Amniotic epithelial cell (primary cell): ENCODE measurements at places on chromosomes 1 and 21.
A peak's percentile ranks its signal among the peaks of the same experiment; 100 is the strongest.

GRCh38 chr1:193569096-193569982, 382.9 kb upstream of the B3GALT2 start:
- DNase-seq = peak; percentile 92

DNA sequence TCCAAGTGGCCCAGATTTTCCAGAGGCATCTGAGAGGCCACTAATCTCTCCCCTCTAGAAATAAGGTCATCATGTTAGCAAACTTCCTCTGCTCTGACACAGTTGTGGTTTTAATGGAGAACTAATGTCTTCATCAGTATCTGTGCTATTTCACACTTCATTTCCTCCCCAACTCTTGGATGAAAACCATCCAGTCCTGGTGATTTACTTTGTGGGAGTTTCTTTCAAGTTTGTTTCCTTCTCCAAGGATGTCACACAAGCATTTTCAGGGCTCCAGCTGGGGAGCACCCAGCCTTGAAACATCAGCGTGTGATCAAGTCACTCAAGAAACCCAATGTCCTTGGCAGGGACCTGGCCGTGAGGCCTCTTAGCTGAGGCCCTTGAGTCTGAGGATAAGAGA, 38.8 kb downstream of the TBX15 start:
- DNase-seq = peak; percentile 17

- no peak for DNase-seq
Observed at GRCh38 chr1:54710434-54710833, 5.2 kb upstream of the TTC4 start.

- DNase-seq = no peak
Observed at GRCh38 chr21:31558189-31558961, 101.1 kb upstream of the SOD1 start.

GRCh38 chr1:182229921-182230491, 161.6 kb downstream of the GLUL start:
- DNase-seq = no peak

DNA sequence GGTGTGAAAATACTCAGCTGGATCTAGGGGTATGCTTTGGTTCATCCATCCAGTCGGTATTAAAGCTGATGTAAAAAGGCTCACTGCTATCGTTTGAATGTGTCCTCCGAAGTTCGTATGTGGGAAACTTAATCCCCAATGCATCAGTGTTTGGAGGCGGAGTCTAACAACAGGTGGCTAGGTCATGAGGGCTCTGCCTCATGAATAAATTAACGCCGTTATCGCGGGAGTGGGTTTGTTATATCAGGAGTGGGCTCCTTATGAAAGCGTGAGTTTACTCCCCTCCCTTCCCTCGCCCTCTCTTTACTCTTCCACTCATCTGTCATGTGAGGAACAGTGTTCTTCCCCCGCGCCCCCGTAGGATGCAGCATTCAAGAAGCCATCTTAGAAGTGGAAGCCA, 48.9 kb upstream of the ZNF281 start:
- no peak for DNase-seq

DNA sequence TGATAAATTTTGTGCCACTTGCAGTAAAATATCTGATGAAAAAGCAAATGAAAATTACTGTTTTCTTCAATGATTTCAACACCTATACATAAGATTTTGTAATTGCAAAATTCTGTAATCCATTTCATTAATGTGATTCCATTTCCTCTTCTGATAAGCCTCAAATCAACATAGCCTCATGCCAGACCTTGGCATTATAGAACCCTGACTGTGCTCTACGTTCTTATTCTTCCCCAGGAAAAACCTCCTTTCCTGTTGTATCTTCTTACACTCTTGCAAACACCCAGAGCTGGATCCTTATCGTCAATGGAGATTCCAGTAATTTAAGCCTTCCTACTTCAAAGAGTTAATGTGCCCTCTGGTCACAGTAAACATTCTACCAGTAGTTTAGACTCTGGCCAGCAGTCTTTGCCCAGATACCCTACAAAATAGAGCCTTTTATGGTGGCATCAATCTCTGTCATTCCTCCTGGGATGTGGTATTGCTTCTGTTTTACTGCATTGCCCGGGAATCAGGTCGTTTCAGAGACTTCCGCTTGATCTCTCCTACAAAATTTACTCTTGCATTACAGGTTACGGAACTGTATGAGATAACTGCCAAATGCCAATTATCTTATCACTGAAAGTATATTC, 48.5 kb upstream of the CHRM3 start:
- no peak for DNase-seq

DNA sequence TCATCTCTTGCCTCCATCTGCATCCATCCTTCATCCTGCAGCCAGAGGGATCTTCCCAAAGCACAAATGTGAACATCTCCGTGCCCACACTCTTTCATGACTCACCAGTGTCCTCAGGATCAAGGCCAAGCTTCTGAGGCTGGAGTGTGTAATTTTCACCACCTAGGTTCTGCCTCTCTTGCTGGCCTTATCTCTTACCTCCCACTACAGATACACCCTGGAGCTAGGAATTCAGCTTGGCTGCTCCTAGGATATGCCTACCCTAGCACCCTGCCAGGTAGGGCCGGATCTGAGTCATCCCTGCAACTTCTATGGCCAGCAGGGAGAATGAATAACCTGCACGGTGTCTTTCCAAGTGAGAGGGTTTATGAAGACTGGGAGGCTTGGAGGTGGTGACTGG, 208.7 kb upstream of the CSF3R start:
- no peak for DNase-seq

DNA sequence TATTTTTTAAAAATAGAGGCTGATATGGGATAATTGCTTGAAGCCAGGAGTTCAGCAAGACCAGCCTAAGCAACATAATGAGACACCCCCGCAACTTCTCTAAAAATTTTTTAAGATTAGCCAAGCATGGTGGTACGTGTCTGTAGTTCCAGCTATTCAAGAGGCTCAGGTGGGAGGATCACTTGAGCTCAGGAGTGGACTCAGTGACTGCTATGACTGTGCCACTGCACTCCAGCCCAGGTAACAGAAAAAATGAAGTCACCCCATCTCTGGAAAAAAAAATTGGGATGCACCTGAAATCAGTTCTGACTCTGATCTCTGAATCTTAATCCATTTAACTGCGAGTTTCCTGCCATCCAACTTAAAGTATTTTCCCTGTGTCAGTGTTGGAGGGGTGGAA, 124.2 kb downstream of the MRPS6 start:
- DNase-seq = no peak

- DNase-seq = no peak
Observed at GRCh38 chr1:170567214-170567613, 35.2 kb downstream of the GORAB start.

GRCh38 chr1:25620211-25620610, 3.6 kb downstream of the MAN1C1 start:
- DNase-seq = no peak

- DNase-seq = peak; percentile 10
Observed at GRCh38 chr1:233005703-233006102, 55.3 kb downstream of the NTPCR start.

- no peak for DNase-seq
Observed at GRCh38 chr1:52683367-52683940, 14.7 kb downstream of the COA7 start.

GRCh38 chr1:76080552-76081079, 6.1 kb downstream of the ST6GALNAC3 start:
- no peak for DNase-seq

- no peak for DNase-seq
Observed at GRCh38 chr1:46530791-46531409, 20.5 kb downstream of the KNCN start.

DNA sequence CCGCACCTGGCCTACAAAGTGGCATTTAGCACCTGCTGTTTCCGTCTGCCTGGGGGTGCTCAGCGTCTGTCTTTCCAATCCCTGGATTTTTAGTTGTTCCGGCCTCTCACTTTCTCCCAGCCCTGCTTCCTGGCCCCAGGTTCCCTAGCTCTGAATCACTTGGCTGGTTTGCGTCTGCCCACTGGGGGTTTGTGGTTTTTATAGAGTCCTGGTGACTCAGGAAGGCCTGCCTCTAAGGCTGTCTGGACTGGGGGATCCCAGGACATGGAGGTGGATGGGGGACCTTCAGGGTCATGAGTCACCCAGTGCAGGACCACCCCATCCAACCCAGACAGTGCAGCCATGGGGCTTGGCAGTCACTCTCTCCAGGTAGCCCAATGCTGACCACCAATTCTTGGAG, 53.5 kb downstream of the MRPL37 start:
- DNase-seq = peak; percentile 91

DNA sequence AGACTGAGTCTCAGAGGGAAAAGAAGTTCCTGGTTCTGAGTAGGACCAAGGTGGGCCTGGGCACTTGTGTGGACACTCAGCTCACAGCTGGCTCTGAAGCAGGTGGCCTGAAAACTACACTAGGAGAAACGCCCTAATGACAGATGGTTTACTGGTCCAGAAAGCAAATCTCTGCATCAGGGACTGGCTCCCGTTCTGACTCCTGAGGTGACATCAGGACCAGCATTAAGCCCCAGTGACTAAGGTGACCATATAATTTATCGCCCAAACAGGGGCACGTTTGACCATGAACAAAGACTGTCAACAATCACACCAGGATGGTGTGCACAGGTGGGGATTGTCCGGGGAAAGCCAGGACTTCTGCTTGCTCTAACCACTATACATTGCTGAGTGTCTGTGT, 12.2 kb upstream of the CD34 start:
- DNase-seq = no peak

- no peak for DNase-seq
Observed at GRCh38 chr1:174408146-174408545, 39.6 kb upstream of the GPR52 start.

- DNase-seq = peak; percentile 9
Observed at GRCh38 chr1:10347109-10347508, 51.8 kb upstream of the PGD start.

- DNase-seq = no peak
Observed at GRCh38 chr1:151713874-151714273, 2.7 kb downstream of the CELF3 start.

DNA sequence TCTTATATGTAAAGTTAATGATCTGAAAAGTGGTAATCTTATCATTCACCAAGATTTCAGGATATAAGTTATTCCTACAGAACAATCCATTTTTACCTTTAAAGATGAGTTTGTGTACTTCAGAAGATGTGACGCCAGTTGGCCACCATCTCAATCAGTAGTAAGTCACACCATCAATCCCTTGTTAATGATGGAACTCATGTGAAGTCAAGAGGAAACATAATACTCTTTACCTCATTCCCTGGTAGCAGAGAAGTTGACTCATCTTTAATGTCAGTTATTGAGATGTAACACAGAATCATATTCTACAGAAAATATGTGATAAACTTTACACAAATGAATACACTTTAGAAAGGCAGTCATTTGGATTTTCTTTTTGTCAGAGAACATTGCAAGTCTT, 38.2 kb downstream of the MRPL39 start:
- no peak for DNase-seq

- DNase-seq = no peak
Observed at GRCh38 chr21:44681152-44681551, 811 bp downstream of the KRTAP12-1 start.

DNA sequence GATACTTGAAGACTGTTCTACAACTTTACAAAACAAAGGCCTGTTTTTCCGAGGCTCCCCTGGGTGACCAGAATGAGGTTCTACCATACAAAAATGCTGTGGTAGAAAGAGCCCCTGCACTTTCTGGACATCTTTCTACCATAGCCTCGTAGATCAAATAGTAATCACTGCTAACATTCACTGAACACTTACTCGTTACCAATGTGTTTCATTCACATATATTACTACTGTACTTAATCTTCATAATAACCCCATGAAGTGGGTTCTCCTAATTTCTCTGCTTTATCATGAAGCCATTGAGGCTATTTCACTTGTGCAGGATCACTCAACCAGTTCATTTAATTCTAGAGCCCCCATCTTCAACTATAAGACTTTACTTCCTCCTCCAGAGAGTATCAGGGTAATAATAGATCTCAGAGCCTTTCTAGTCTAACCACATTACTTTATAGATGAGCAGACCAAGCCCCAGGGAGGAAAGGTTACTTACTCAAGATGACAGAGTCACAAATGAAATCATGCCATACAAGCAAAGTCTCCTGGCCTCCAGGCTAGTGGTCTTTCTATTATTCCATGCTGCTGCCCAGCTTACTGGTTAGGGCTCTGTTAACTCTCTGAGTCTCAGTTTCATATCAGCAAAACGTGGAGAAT, 46.7 kb upstream of the OSBPL9 start:
- DNase-seq = no peak

GRCh38 chr1:11955221-11955620, 20.7 kb downstream of the PLOD1 start:
- no peak for DNase-seq

DNA sequence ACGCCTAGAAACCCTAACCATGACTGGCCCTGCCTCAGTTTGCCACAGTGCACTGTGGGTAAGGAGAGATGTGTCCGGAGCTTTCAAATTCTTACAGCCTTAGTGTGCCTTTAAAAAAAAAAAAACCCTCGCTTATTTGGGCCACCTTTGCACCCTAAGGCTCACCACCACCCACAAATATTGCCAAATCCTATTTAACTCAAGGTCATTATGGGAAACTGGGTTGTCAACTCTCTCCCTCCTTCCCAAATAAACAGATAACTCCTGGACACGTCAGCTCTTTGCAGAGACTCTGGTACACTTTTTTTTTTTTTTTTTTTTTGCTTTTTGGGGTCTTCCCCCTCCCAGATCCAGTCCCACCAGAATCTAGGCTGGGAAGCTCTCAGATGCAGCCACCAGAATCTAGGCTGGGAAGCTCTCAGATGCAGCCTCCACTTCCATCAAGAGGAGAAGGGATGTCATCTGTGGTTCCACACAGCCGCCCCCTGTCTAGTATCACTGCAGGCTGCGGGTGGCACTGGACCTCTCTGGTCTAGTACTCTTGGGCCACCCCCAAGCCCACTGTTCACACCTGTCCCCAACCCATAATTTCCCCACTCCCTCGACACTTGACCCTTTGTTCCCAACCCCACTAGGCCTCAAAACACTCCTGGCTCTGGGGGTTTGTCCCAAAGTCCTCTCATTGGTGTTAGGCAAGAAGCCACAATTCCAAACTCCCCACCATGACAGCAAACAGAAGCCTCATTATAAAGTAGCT, 3.4 kb downstream of the DHRS3 start:
- peak; percentile 70 for DNase-seq

DNA sequence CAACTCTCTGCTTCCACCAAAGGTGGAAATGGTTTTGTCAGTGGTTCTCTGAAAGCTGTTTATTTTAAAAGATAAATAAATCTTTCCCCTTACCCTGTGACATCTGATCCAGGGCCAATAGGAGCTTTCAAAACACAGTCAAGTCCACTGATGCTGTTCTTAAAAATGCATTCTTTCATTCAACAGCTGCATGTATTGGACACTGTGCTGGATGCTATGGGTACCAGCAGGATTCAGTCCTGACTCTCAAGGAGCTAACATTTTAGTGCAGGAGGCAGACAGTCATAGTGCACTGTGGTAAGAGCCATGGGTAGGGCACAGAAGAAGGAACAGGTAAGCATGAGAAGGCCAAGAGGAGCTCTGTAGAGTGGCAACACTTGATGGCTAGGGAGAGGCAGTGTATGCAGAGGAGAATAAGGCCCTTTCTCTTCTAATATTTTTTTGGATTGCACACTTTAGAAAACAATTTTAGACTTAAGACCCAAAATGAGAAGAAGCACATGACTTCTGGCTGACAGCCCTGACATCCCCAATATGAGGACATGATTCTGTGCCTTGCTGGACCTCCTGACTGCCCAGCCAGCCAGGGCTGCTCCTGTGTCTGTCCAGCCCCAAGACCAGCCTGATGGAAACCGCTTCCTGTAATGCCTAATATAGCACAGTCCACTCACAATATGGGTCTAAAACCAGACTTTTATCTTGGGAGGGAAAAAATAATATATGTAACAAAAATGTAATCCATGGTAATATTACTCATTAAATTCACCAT, 207.3 kb downstream of the SDCCAG8 start:
- DNase-seq = no peak
